WERI-Rb-1 (cell line): ENCODE measurements at places on chromosomes 4 and X.

DNA sequence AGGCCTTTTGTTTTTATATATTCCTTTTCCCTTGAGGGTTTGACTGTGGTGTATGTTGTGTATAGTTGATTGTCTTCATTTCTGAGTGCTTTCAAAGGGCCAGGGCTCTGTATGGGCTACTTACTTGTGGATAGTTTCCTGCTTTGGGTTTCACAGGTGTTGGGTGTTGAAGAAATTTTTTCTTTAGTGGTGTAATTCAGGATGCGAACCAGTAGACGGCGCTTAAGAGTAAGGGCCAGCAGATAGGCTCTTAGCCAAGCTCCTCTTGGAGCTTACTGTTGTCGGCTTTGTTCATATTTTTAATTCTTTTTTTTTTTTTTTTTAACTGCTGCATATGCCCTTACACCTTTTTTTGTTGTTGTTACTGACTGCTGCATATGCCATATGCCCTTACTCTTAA lies 276.3 kb upstream of the GALNT7 start:
- no peak for DNase-seq

DNA sequence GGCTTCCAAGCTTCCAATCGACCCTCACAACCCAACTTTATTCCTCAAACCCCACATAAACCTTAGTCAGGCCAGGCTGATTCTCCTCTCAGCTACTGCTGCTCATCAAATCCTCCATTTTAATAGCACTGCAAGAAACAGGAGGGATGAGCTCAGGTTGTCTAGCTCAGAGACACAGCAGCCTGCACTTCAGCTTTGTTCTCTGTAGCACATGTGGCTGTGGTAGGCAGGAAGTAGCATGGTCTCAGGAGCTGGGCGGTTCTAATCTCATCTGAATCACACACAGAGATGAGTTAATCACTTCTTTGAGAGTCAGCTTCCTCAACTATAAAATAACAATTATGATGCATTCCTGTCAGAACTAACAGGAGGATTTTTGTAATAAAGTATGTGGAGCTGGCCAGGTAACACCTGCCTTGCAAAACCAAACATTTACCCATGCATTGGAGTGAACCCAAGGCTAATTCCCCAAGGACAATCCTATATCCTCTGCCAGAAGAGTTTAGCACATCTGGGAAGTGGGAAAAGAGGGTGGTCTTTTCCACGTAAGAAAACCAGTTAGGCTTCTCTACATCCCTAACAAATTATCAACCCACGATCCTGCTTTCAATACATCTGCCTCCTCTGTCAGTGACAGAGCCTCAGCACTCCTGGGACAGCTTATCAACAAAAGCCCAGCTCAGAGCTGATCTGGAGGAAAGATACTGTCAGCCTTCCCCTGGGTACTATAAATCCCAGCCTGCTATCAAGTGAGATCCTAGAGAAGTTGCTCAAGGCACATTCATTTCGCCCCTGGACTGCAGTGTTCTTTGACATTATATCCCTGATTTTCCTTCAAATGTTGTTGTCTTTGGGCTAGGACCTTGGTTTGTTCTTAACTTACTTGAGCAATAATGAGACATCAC lies 32.8 kb downstream of the ELOVL6 start:
- DNase-seq: no peak

- no peak for DNase-seq
These were observed 70.7 kb upstream of the RPS6KA6 start for GRCh38 chrX:84258708-84259107.

DNA sequence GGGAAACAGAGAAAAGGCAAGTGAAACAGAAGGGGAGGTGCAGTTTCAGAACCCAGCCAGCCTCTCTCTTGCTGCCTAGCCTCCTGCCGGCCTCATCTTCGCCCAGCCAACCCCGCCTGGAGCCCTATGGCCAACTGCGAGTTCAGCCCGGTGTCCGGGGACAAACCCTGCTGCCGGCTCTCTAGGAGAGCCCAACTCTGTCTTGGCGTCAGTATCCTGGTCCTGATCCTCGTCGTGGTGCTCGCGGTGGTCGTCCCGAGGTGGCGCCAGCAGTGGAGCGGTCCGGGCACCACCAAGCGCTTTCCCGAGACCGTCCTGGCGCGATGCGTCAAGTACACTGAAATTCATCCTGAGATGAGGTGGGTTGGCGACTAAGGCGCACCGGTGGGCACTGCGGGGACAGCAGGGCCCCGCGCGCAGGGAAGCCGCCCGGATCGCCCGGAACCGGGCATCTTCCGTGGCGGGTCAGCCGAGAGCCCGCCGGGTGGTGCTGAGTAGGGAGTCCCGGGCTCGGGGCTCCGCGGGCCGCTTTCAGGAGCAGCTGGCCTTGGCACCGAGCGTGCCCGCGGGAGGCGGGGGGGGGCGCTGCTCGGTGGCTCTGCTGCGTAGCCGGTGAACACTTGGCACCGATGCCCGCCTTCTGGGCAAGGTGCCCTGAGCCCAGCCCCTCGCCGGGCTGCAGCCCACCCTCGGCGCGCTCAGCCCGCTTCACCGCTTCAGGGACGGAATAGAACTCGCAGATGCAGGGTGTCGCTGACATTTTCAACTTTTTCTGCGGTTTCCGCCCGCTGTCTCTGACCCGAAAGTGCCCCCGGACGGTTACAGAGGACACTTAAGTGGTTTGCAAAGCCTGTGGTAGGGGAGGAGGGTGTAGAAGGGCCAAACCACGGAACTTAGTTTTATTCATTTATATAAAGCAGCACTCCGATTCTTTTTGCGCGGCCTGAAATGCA lies at the start of gene CD38:
Gene CD38, plus strand, starts transcription at position 40 of the 953 bp plus-strand sequence. Its CDS starts 87 bp downstream, at position 127.
- no peak for DNase-seq

DNA sequence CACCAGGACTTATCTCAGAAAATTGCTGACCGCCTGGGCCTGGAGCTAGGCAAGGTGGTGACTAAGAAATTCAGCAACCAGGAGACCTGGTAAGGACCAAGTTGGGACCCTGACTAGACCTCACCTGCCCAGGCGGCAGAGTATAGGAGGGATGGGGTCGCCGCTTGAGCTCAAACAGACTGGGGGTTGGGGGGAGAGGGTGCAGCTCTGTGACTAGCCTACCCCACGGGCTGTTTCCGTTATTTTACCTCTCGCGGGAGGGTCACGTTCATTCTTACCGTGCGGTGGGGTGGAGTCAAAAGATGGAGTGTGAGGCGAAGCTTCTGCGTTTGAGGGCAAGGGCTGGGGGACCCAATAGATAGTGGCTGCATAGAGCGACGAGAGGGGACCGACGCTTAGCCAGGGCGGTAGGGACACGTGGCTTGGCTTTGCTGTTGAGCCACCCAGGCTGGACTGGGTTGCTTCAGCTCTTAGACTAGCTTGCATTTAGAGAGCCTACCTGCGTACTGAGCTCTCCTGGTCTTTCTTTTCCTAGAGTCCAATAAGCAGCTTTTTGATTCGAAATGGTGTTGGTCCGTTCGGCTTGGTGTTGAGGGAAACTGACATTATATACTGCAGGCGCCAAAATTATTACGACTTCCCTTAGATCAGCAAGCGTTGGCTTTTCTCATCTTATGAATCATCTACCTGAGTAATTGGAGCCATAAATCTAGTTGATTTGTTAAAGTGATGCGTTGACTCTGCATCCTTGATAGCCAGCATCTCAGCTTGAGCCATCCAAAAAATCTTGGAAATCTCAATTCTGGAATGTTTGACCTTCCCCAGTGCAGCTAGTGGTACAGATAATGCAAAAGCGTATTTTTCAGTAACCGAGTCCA lies 591 bp downstream of the PRPS1 start:
- DNase-seq: peak; percentile 24

GRCh38 chr4:169807934-169808509 lies 50.3 kb upstream of the HPF1 start:
- no peak for DNase-seq

GRCh38 chr4:183335369-183335940 lies 13.2 kb upstream of the CLDN24 start:
- no peak for DNase-seq

- no peak for DNase-seq
These were observed 272.9 kb downstream of the FBXO8 start for GRCh38 chr4:174010547-174010946.

GRCh38 chr4:173936861-173937260 lies 346.6 kb downstream of the FBXO8 start:
- no peak for DNase-seq

GRCh38 chrX:101191217-101191750 lies 28.3 kb upstream of the DRP2 start:
- no peak for DNase-seq

DNA sequence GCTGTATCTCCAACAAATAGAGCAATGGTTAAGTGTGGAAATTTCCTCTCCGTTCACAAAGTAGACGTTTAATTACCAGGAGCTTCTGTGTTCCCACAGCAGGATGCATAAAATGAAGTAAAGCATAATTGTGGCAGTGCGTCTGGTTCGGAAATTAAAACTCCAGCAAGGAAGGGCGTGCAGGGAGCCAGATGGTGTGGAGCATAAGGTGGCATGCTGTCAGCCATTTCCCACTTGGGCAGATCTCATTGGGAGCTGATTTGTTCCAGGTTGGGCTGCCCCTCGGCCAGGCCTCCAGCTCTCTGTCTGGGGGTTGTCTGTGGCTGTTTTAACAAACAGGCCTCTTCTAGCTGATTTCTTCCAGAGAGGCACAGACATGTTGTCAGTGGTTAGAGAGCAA lies 182.1 kb upstream of the CLNK start:
- peak; percentile 46 for DNase-seq

GRCh38 chr4:153466949-153467896 lies 1.1 kb downstream of the TMEM131L start:
- DNase-seq: peak; percentile 34

- DNase-seq: no peak
These were observed 198.5 kb downstream of the SPATA18 start for GRCh38 chr4:52249581-52249980.

GRCh38 chr4:94395562-94395961 lies 52.9 kb upstream of the HPGDS start:
- DNase-seq: no peak

GRCh38 chrX:149871940-149872339 lies 9.0 kb upstream of the MAGEA8 start:
- peak; percentile 64 for DNase-seq

GRCh38 chr4:2348786-2349185 lies 69.7 kb downstream of the ZFYVE28 start:
- no peak for DNase-seq

GRCh38 chr4:28505064-28505463 lies 1644.4 kb downstream of the STIM2 start:
- DNase-seq: no peak

DNA sequence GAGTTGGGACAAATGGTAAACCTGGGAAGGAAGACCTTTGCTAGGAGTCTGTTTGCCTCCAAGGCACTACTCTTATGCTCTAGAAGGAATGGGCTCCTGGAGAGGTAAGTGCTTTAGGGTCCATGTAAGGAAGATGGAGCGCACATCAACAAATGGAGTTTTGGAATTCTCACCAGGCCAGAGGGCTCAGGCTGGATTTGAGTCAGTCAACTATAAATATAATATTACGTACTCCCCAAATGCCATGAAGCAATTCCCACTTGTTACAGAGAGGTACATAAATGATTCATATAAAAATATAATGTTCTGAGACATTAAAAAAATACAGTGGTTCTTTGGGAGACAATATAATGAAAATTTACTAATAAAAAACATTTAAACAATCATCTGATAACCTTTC lies 1.6 kb upstream of the SLC9B1 start:
- no peak for DNase-seq

- no peak for DNase-seq
These were observed 22.5 kb upstream of the GPR34 start for GRCh38 chrX:41666251-41666650.

GRCh38 chrX:74890676-74891430 lies 34.4 kb downstream of the NEXMIF start:
- no peak for DNase-seq

- no peak for DNase-seq
These were observed 719.2 kb downstream of the FSTL5 start for GRCh38 chr4:161444626-161445025.

DNA sequence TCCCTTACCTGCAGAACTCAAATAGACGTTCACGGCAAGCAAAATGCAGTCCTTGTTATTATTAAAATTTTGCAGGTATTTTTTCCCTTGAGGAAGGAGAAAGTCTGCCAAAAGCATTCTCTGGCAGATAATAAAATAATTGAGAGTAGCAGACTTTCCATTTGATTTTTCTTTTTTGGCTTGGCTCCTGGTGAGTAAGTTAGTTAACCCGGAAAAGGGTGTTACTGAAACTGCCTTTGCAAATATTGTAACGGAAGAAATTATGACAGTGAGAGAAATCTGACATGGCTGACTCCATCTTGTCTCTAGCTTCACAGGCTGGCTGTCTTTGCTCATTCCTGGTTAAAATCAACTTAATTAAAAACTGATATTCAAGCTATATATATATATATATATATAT lies 100.5 kb downstream of the GPR143 start:
- DNase-seq: no peak

DNA sequence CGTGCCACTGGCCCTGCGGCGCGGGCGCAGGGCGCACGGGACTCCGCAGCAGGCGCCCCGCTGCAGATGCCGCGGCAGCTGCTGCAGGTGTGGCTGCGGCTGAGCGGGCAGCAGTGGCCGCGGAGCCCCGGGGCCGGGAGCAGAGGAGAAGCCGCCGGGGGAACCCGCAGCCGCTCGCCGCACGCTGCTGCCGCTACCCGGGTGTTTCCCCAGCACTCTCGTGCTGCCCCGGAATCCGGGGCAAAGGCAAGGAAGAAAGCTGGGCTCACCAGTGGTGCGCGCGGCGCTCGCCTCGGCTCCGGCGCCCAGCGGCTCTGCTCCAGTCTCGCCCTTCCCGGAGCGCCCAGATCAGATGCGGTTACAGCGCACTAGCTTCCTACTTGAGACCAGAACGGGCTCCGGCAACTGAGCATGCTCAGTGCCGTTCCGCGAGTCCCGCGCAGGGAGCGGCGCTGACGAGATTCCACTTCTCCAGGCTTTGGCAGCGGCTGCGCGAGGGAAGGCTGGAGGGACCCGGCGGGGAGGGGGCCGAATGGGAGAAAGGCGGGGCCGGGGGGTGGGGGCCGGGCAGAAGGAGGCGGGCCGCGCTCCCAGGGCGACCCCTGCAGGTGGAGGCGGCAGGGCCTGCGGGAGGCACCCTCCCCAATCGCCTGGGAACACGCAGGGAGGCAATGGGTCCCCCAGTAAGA lies at the start of gene APBB2:
Gene APBB2, minus strand, starts transcription at position 407 of the 689 bp plus-strand sequence. CDS start 181,288 bp downstream, outside the sequence.
- peak; percentile 98 for DNase-seq

DNA sequence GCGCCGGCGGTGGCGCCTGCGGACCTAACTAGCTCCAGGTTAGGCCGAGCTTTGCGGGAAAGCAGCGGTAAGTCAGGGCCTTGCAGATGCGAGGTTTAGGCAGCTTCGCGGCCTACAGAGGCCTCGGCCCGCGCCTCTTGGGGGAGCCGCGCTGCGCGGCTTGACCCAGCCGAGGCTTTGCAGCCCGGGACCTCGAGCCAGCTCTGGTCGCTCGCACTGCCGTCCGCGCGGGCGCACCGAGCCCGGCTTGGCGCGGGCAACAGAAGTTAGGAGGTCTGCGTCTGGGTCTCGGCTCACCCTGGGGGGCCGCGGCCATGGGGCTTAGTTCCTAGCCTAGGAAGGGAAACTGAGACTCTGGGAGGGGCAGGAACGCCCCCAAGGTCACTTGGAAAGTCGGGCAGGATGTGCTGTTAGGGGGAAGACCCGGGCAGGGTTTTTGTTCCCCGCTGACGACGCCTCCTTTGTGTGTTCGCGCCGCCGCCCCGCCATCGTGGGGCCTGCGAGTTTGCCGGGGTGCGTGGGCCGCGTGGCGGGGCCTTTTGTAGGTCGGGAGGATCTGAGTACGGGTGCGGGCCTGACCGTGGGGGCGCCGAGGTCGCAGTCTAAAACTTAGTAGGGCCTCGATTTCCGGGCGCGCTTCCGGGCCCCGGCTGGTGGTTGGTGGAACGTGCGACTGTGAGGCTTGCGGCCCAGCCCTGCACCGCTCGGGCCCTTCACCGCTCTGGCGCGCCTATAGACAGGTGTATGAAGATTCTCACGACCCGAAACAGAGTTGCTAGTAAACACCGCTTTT lies 482 bp downstream of the RNF4 start:
- DNase-seq: peak; percentile 53

GRCh38 chr4:10011885-10012284 lies 9.4 kb downstream of the SLC2A9 start:
- no peak for DNase-seq
